ENCODE measurements at places on chromosomes 1 and 21.

DNA sequence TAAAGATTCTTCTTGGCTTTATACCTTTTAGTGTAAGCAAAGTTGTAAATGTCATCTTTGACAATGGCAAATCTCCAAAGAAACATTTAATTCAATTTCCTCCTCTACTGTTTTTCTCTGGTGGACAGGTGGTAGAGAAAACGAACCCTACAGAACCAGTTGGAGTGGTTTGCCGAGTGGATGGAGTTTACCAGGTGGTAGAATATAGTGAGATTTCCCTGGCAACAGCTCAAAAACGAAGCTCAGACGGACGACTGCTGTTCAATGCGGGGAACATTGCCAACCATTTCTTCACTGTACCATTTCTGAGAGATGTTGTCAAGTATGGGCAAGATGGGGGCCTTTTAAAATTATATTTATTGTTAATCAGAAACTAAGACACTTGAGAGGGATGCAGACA lies 25.8 kb downstream of the UAP1 start:
- no peak for DNase-seq

DNA sequence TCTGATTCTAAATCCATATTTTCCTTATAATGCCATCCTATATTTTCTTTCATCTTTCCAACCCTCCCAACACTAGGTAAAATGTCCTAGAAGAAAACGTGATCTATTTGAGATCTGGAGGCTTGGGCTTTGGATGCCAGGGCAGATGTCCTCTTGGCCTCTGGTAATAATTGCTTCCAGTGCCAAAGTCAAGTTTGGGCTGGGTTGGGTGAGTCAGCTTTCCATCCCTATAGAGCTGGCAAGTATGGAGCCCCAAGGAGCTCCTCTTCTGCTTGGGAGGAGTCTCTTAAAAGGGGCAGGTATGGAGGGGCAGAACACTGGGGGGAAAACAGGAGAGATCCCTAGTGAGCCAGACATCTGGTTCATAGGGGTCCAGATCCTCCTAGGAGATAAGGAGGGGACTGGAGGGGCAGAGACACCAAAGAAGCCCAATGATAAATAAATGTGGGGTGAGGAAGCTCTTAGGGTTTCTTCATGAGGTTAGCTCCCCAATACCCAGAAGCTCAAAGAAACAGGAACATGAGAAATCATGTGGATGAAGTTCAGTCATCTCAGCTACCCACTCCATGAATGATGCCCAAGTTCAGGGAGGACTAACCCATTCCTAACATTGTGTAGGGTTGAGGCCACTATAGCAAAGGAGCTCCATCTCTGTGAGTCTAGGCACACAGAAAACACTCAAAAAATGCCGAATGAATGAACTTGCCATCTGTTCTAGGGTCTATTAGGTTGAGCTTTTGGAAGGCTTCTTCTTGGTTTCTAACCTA lies 3.5 kb downstream of the C1orf116 start:
- no peak for DNase-seq

GRCh38 chr1:2330519-2331199 lies 60.7 kb downstream of the MORN1 start:
- DNase-seq: peak; percentile 92

GRCh38 chr1:116679091-116679827 lies 11.7 kb upstream of the IGSF3 start:
- DNase-seq: no peak

DNA sequence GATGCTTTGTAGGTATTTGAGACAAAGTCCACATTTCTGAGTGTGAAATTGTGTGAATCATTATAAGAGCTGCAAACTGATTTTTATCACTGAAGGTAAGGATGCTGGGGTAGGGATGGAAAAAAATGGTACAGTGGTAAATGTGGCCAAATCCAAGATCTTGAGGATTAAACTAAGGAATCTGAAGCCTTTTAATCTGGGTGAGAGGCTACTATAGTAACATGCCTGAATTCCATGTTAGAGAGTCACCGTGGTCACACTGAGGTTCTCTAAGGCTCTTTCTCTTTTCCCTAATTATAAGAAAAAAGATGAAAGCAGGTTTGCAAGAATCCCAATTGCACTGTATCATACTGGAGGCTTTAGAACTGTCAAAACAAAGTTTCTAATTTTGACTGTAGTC lies 17.6 kb downstream of the PTGER3 start:
- DNase-seq: no peak

- DNase-seq: no peak
Observed at GRCh38 chr1:153922076-153922971, 448 bp downstream of the GATAD2B start.

GRCh38 chr1:93620841-93621210 lies 60.8 kb downstream of the BCAR3 start:
- no peak for DNase-seq

DNA sequence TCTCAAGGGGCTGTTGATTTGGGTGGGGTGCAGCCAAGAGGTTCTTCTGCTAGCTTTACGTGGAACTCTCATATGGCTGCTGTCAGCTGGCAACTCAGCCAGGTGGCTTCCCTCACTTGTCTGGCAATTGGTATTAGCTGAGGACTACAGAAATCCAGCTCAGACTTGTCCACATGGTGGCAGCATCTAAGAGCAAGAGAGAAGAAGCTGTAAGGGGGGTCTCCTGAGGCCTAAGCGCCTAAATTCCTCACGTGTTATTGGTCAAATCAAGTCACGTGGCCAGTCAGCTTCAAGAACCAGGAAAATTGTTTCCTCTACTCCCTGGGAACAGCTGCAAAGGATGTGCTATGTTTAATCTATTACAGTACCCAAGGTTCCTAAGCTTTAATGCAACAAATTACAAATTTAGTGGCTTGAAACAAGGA lies 4.2 kb upstream of the DYRK3 start:
- peak; percentile 81 for DNase-seq

GRCh38 chr1:187999973-188000372 lies 1171.2 kb downstream of the PLA2G4A start:
- DNase-seq: no peak

- DNase-seq: no peak
Observed at GRCh38 chr1:6939363-6939762, 154.1 kb downstream of the CAMTA1 start.

GRCh38 chr1:210626341-210626740 lies 297.6 kb downstream of the HHAT start:
- DNase-seq: no peak
